ENCODE measurements at places on chromosomes 11 and 22. TPM values are rescaled to one million over a fixed set of nuclear protein-coding genes. Genes with fewer than 3 reads are reported as not detected.
A peak's percentile ranks its signal among the peaks of the same experiment; 100 is the strongest.

Gene OR52A1
- total RNA-seq = not detected

Gene MGAT3
- not detected for total RNA-seq

Gene CASP1
- total RNA-seq = 28.5 TPM

Gene CNGA4
- total RNA-seq = not detected

Gene BSCL2
- total RNA-seq = 20.4 TPM

Gene PANX2
- 3.5 TPM for total RNA-seq

Gene ZNF214
- not detected for total RNA-seq

Gene SCGB1C1
- total RNA-seq = not detected

- H3K27me3 ChIP-seq = no peaks in the 10 kb centered on the region
- no peak overlapping the region for H3K27ac ChIP-seq
- no peaks in the 10 kb centered on the region for H3K36me3 ChIP-seq
- no peak overlapping the region for H3K4me3 ChIP-seq
- peaks cover 57% of the 10 kb centered on the region for H3K4me1 ChIP-seq
These were observed 21.8 kb downstream of the NF2 start for GRCh38 chr22:29625090-29625825.

- H3K36me3 ChIP-seq = no peaks in the 10 kb centered on the region
- H3K27ac ChIP-seq = no peak overlapping the region
- H3K4me3 ChIP-seq = no peak overlapping the region
- H3K27me3 ChIP-seq = no peaks in the 10 kb centered on the region
These were observed 8.9 kb downstream of the YPEL1 start for GRCh38 chr22:21726650-21727049.

DNA sequence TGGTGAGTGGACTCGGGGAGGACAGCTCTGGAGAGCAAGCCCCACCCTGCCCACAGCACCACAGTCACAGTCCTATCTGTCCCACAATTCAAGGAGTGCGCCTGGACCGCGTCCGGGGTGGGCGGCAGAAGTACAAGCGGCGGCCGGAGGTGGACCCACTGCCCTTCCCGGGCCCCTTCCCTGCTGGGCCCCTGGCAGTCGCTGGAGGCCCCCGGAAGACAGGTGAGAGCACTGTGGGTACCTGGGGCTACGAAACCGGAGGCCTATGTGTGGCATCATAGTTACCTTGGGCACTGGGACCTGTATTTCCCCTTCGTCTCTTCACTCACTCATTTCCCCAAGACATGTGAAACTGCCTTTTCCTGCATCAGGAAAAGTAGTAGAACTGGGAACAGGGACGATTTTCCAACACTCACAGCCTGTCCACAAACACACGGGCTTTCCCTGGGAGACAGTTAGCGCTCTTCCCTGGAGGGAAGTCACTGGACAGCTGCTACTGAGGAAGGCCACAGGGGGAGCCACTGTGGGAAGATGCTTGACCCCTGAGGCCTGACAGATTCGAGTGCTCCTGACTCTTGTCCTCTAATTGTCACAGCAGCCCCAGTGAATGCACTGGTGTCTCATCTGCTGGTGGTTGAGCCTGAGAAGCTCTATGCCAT lies 3.1 kb downstream of the TRMT112 start:
- no peaks in the 10 kb centered on the region for H3K27me3 ChIP-seq
- peaks cover 25% of the 10 kb centered on the region for H3K36me3 ChIP-seq
- no peak overlapping the region for H3K4me3 ChIP-seq

- H3K4me1 ChIP-seq = no peaks in the 10 kb centered on the region
- H3K4me3 ChIP-seq = no peak overlapping the region
- H3K36me3 ChIP-seq = no peaks in the 10 kb centered on the region
- DNase-seq = peak; percentile 16
- no peak overlapping the region for H3K27ac ChIP-seq
These were observed 145.7 kb downstream of the TTC17 start for GRCh38 chr11:43504316-43504950.

- peaks cover 9% of the 10 kb centered on the region for H3K36me3 ChIP-seq
- no peaks in the 10 kb centered on the region for H3K27me3 ChIP-seq
- DNase-seq = no peak
- no peak overlapping the region for H3K27ac ChIP-seq
- H3K4me1 ChIP-seq = peaks cover 19% of the 10 kb centered on the region
These were observed 27.8 kb downstream of the LIMK2 start for GRCh38 chr22:31239771-31240370.

DNA sequence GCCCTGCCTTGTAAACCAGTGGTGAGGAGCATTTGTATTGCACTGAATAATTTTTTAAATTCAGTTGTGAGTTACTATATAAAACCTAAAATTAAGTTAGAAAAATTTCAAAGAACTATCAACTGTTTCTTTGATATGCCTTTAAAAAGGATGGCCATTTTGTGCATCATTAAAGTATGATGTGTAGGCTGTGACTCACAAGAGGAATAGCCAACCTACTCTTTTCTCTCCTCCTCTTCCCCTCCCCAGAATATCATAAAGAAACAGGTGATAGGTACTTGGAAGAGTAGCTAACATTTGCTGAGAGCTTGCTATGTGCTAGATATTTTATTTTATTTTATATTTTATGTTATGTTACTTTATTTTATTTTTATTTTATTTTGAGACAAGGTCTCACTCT lies 10.6 kb upstream of the PIK3C2A start:
- H3K27me3 ChIP-seq = peaks cover 6% of the 10 kb centered on the region
- peaks cover 3% of the 10 kb centered on the region for H3K36me3 ChIP-seq
- H3K4me1 ChIP-seq = no peaks in the 10 kb centered on the region
- DNase-seq = no peak
- no peak overlapping the region for H3K27ac ChIP-seq

- H3K36me3 ChIP-seq = no peaks in the 10 kb centered on the region
- no peak overlapping the region for H3K27ac ChIP-seq
- peaks cover 8% of the 10 kb centered on the region for H3K27me3 ChIP-seq
These were observed 79.0 kb downstream of the APIP start for GRCh38 chr11:34836958-34837856.

GRCh38 chr22:48579043-48579927 lies 1248.4 kb downstream of the BRD1 start:
- peaks cover 2% of the 10 kb centered on the region for H3K4me1 ChIP-seq
- H3K27ac ChIP-seq = no peak overlapping the region
- DNase-seq = no peak
- no peak overlapping the region for H3K4me3 ChIP-seq
- H3K36me3 ChIP-seq = no peaks in the 10 kb centered on the region

DNA sequence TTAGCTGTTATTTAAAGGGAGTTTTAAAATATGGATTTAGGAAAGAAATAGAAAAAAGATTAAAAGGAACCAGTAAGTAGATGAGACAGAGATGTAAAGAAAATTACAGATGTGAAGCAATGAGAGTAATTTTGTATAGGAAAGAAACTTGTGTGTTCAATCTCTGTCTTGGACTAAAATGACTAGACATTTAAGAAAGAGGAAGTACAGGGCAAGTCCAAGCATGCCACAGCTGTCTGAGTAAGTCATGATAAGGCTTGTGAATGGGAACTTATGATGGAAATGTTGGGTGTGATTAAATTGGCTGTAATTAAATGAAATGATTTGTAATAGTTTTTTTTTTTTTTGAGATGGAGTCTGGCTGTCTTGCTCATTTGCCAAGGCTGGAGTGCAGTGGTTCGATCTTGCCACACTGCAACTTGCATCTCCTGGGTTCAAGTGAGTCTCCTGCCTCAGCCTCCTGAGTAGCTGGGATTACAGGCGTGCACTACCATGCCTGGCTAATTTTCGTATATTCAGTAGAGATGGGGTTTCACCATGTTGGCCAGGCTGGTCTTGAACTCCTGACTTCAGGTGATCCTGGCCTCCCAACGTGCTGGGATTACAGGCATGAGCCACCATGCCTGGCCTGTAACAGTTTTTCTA lies 5.9 kb upstream of the ACY3 start:
- H3K36me3 ChIP-seq = peaks cover 2% of the 10 kb centered on the region
- H3K27me3 ChIP-seq = no peaks in the 10 kb centered on the region
- H3K27ac ChIP-seq = no peak overlapping the region
- H3K4me3 ChIP-seq = no peak overlapping the region
- DNase-seq = no peak
- H3K4me1 ChIP-seq = peaks cover 14% of the 10 kb centered on the region

GRCh38 chr11:19746086-19746485 lies 33.4 kb downstream of the NAV2 start:
- H3K27me3 ChIP-seq = no peaks in the 10 kb centered on the region
- no peak overlapping the region for H3K27ac ChIP-seq
- no peak for DNase-seq
- H3K4me3 ChIP-seq = no peak overlapping the region

DNA sequence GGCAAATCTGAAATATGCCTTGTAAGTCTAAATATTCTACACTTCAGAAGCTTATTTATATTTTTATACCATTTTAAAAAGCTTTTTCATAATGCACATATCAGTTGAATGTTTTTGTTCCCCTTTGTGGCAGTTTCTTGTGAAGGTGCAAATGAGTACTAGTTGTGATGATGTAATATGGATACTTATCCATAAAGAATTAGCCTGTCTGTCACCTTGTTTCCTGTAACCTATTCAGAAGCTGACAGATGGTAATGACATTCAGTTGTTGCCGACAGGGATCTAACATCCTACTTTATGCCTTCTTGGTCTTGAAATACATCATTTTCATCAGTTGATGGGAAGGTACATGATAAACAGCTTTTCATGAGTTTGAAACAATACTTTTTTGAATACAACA lies 2.9 kb downstream of the QSER1 start:
- DNase-seq = no peak
- H3K27ac ChIP-seq = no peak overlapping the region
- no peaks in the 10 kb centered on the region for H3K27me3 ChIP-seq
- no peaks in the 10 kb centered on the region for H3K36me3 ChIP-seq
- H3K4me1 ChIP-seq = peaks cover 43% of the 10 kb centered on the region

- H3K36me3 ChIP-seq = peaks cover 3% of the 10 kb centered on the region
- peaks cover 11% of the 10 kb centered on the region for H3K27me3 ChIP-seq
- no peak overlapping the region for H3K27ac ChIP-seq
These were observed 42.6 kb downstream of the FAM227A start for GRCh38 chr22:38613588-38613987.

GRCh38 chr11:57901756-57902155 lies 121.9 kb upstream of the OR9Q1 start:
- H3K27ac ChIP-seq = no peak overlapping the region
- no peaks in the 10 kb centered on the region for H3K36me3 ChIP-seq
- no peaks in the 10 kb centered on the region for H3K4me1 ChIP-seq
- peaks cover 14% of the 10 kb centered on the region for H3K27me3 ChIP-seq
- DNase-seq = no peak

DNA sequence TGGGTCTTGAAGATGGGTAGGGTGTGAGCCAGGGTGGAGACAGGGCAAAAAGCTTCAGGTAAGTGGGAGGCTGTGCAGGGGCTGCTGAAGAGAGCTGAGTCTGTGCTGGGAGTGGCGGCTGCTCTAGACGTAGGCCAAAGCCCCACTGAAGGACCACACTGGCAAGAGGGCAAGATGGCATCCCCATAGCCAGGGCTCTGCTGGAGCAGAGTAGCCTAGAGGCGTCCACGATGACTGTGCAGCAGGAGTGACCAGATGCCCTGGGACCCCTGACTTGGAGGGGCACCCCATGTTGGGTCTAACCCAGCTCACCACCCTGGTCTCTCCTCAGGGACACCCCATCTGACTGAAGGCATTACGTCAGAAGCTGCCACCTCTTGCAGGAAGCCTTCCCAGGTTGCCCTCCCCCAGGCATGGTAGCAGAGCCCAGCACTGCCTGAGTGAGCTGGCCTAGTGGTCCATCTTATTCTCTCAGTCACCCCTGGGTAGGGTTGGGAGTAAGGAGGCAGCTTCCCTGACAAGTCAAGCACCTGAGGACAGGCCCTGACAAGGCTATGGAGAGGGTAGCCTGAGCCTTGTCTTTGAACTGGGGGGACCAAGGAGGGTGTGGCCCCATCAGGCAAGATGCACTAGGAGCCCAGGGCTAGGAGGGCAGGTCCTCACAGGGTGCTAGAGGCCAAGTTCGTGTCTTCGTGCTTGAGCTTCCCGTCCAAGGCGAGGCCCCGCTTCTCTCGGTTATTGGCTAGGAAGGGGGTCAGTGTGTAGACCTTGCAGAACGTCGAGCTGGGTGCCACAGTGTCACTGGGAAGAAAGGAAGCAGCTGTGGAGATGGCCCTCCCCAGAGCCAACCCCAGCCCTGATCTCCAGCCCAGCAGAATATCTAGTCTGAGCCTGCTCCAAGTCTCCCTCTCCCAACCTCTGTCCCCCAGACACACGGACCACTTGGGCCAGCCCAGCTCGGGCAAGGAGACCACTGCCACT lies 33.1 kb downstream of the TPBGL start:
- no peak overlapping the region for H3K4me3 ChIP-seq
- DNase-seq = peak; percentile 8
- H3K27ac ChIP-seq = peak overlapping the region; percentile 68
- H3K36me3 ChIP-seq = no peaks in the 10 kb centered on the region
- no peaks in the 10 kb centered on the region for H3K27me3 ChIP-seq
